ENCODE measurements at places on chromosomes 2 and 18.

- DNase-seq = no peak
Measured at GRCh38 chr18:26325771-26326170, 99.5 kb downstream of the TAF4B start.

- no peak for DNase-seq
Measured at GRCh38 chr2:45781464-45781811, 130.0 kb downstream of the PRKCE start.

DNA sequence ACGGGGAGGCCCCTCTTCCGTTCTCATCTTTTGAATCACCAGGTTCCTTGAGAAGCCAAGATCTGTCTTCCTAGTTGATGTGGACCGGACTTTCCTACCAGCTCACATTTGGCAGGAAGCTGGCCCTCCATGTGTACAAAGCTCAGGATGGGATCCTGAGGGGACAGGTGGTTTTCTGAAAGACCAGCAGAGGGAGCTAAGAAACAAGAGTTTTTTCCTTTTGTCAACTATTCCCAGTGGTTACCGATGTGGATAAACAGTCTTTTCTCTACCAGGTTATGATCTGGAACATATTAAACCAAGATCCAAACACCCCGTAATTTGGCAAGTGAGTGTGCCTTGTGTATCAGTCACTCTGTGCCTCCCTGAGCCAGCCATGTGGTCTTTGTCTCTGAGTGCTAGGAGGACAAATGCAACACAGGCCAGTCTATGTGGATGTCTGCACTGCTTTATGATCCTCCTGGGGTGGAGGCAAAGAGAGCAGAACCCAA, 25.1 kb upstream of the ARHGAP25 start:
- no peak for DNase-seq

DNA sequence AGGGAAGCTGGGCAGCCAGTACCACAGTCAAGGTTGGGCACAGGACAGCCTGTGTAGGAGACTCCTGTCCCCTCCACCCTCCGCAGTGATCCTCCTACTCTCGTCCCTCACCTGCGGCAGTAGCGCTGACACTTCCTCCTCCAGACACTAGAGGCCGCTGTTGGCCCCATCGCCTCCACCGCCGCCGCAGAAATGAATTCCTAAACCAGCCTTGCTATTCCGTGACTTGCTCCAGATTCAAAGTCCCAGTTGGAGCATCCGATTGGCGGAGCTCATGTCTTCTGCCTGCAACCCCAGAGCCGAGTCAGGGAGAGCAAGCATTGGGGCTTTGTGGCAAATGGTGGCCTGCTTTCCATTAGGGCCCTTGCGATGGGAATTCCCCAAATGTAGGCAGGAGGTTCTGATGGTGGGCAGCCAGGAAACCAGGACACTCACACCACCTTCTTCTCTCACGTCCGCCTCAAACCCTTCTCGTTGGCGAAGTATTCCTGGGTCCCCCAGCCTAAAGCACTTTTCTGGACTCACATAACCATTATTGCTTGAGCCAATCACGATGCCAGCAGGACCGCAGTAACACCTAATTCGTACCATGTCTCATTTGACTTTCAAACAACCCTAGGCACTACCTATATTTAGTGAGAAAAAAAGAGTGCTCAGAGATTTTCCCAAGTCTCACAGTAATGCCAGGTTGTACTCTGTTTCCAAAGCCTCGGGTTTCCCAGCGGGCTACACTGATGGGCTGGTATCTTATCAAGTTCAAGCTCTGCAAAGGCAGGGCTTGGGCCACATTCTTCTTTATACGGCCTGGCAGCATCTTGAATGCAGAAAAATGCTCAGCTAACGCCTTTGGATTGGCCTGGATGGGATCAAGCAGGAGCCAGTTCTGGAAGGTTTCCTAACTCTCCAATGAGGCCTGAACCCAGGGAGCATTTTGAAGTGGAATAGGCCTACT, 1.2 kb upstream of the DNAJB2 start:
- DNase-seq = peak; percentile 52

DNA sequence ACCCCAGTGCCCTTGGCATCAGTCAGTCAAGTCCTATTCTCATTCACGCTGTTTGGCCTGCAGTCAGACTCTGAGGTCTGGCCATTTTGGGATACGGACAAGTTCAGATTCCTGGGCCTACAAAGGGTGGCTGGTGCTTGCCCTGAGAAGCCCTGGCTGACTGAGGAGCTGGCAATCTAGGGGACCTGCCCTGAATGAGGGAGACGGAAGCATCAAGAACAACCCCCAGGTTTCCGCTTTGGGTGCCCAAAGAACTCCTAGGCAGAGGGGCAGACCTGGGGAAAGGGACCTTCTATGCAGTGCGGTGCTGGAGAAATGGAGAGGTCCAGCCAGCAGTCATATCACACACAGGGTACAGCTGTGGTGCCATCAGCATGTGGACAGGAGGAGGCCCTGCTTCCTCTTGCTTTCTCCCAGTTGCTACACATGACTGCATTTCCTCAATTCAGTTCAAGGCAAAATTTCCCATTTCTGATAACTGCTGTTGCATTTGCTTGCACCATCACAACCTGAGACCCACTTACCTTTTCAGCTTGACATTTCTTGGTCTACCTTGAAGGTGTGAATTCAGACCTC, 70.9 kb upstream of the LGALSL start:
- no peak for DNase-seq

- no peak for DNase-seq
Measured at GRCh38 chr2:8154936-8155335, 526.9 kb upstream of the ID2 start.

GRCh38 chr18:36831139-36831538, 2.2 kb downstream of the KIAA1328 start:
- no peak for DNase-seq

DNA sequence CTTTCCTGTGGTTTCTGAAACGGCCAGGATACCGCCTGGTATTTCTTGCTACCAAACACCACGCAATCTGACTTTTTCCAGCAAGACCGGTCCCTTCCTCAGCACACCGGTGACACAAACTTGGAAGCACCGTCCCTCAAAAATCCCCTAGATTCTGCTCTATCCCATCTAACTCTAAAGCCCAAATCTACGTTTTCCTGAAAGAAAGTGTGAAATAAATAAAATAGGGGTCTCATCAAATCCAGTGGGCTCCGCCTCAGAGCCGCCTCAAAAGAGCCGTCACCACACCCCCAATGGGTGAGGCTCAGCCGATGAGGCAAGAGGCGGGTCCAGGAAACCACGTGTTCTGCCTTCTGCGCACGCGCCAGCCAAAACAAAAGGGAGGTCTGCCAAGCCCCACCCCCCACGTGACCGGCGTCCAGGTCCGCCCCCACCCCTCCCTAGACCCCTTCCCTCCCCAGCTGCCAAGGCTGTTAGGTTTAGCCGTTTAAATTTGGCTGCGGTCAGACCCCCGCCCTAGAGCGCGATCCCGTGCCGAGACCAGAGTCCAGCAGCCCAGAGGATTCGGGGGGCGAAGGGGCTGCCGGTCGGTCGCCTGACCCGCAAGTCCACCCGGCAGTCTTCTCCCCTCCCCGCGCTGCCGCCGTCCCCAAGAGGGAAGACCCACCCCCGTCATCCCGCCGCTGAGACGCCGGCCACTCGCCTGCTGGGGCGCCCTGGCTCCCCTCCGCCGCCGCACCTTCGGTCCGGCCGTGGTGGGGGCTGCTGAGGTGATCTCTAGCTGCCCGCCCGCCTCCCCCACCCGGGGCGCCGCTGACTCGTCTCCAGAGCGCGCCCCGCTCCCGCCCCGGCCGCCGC, 534 bp downstream of the KANSL1L start:
- DNase-seq = peak; percentile 95

DNA sequence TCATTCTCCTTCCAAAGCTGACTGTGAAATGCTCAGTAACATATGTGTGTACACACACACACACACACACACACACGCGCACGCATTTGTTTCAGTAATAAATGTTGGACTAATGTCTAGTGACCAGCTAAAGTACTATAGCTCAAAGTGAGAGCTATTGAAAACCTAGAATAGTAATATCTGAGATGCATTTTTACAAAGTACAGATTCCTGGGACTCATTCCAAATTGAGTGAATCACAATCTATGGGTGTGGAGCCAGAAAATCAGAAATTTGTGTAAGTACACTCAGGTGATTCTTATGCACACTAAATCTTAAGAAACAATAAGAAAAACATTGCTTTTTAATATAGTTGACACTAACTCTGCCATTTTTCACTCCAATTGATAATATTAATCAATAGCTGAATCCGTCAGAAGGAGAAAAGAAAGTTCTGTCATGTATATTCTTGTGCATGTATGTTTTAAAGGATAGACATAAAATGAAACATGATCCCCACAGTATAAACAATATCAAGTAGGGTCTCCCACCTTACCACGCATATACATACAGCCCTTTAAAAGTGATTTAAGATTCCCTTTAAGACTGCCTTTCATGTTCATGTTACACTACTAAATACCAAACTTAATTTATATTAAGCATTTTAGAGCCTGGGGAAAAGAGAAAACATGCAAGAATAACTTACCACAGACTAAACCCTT, 123.5 kb downstream of the ATAD2B start:
- no peak for DNase-seq

DNA sequence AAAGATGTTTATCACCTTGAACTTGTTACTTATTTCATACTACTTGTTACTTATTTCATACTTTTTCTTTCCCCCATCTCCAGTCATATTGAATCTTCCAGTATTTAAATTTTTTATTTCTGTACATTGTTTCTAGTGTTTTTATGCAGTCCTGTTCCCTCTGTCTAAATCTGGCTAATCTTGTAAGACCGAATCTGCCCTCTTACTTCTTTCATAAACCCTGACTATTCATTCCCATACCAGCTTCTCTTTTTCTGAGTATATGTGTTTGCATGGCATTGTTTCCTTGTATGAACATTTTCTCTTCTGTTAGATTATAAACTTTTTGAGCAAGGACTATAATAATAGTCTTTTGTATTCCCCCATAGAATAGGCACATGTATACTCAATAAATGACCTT, 131.7 kb downstream of the TAF4B start:
- no peak for DNase-seq

DNA sequence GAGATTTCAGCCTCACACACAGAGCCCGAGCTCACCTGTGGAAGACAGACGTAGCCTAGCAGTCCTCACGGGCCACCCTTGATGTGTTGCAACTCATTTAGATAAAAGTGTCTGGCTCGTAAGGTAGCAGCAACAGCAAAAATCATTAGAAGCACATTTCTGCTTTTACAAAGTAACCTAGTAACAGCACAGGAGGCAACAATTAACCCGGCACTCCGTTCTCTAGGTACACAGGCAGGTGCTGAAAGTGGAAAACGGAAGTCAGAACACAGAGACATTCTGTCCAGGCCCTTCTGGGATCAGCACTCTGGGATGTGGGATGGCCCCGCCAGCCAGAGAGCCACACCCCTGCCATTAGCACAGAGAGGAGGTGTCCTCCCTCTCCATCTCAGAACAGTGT, 99.3 kb downstream of the KLHL29 start:
- no peak for DNase-seq

GRCh38 chr18:73296686-73297085, 428.9 kb upstream of the NETO1 start:
- no peak for DNase-seq

- no peak for DNase-seq
Measured at GRCh38 chr2:101960819-101961337, 30.9 kb upstream of the IL1R2 start.

- no peak for DNase-seq
Measured at GRCh38 chr2:236545814-236546480, 23.7 kb upstream of the ACKR3 start.

DNA sequence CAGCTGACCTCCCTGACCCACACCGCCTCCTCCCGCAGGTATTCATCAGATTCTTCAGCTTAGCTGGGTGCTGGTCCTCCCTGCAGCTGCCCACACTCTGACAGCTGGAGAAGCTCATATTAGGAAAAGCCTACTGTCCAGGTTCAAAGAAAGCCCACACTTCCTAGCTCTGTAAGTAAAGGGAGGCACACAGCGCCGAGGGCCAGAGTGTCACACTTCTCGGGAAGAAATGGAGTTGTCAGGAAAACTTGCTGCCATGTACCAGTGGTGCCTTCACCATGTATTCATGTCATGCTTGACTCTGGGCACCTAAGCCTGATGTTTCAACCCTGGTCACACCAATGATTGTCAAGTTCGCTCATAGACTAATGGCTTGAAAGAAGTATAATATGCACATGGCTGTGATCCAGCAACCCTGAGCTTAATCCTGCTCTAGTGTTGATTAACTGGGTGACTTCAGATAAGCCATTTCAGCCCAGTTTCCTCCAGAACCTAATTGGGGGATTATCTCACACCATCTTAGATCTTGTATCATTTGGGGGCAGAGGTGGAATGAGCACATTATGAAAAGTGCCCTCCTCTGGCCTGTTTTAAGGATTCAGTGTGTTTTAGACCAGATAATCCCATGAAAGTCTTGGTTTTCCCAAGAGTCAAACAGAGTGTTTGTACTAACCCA, 180.3 kb upstream of the PARD3B start:
- no peak for DNase-seq

GRCh38 chr2:237503201-237503600, 16.1 kb downstream of the MLPH start:
- DNase-seq = no peak

- DNase-seq = no peak
Measured at GRCh38 chr2:190849774-190850173, 30.8 kb upstream of the GLS start.

GRCh38 chr2:142863485-142863961, 13.9 kb upstream of the KYNU start:
- DNase-seq = no peak

- DNase-seq = no peak
Measured at GRCh38 chr2:128487650-128488387, 169.2 kb upstream of the HS6ST1 start.

DNA sequence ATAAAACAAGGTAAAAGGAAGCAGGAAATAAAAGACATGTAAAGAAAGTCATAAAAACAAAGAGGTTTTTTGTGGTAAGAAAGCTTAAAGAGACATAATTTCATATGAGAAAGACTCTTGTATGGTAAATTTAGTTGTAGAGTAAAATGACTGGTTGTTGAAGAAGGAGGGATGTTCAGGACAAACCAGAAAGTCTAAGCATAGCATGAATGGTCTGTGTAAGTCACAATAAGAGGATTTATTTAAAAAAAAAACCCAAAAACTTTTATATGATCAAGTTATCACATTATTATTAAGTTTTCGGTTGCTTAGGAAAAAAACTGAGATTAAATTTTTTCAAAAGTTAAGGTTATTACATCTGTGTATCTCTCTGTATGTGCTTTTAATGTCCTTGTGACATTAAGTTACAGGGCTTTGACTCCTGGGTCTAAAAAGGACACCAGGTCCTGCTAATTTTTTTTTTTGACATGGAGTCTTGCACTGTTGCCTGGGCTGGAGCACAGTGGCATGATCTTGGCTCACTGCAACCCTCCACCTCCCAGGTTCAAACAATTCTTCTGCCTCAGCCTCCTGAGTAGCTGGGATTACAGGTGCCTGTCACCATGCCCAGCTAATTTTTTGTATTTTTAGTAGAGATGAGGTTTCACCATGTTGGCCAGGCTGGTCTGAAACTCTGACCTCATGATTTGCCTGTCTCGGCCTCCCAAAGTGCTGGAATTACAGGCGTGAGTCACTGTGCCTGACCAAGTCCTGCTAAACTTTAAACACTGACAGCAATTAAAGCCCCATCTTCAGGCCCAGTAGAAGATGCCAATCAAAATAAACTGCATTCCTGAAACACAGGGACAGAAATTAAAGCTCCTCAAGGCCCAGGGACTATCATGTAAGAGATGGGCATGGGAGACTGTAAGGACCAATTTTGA, 14.2 kb upstream of the OXER1 start:
- DNase-seq = no peak

GRCh38 chr2:39469807-39470206, 32.7 kb upstream of the MAP4K3 start:
- no peak for DNase-seq

GRCh38 chr2:232761301-232761907, 15.0 kb downstream of the KCNJ13 start:
- DNase-seq = no peak

GRCh38 chr2:239118264-239118663, 270.4 kb downstream of the TWIST2 start:
- DNase-seq = no peak

All from stimulated activated CD8-positive, alpha-beta memory T cell treated with anti-CD3 and anti-CD28 coated beads, Interleukin-4, amount 100 ng/mL, for 4 hours (primary cell).